ENCODE measurements at places on chromosomes 3 and 15.
A peak's percentile ranks its signal among the peaks of the same experiment; 100 is the strongest.

- peaks cover 34% of the 10 kb centered on the region for H3K27me3 ChIP-seq
- no peaks in the 10 kb centered on the region for H3K36me3 ChIP-seq
- peaks cover 7% of the 10 kb centered on the region for H3K4me1 ChIP-seq
- no peak within 1 kb of the TSS for H3K27ac ChIP-seq
- no peak for DNase-seq
Observed at GRCh38 chr3:138347960-138348753, at the start of gene MRAS. MRAS (plus strand) TSS chr3:138348579; CDS start chr3:138372884, 24,305 bp downstream.

GRCh38 chr3:76552653-76553052, 487.2 kb upstream of the ROBO2 start:
- H3K27ac ChIP-seq: no peak overlapping the region
- H3K4me3 ChIP-seq: no peak overlapping the region
- H3K27me3 ChIP-seq: no peaks in the 10 kb centered on the region
- H3K36me3 ChIP-seq: no peaks in the 10 kb centered on the region
- no peak for DNase-seq

DNA sequence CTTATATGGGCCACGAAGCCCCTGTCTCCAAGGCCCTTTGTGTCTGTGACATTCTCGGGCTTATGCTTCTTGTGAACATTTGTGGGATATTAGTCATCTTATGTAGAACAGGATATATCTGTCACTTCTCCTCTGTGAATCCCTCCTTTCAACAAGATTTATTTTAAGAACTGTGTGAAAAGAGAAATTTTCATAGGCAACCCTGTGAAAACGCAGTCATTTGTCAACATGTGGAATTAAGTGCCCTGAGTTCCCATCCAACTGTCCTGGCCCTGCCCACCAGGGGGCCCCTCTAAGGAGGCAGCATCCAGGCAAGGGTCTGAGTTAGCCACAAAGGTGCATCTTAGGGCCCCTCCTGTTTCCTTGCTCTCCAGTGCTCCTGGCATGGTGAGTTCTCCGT, 76.8 kb upstream of the CHRNA7 start:
- H3K4me1 ChIP-seq: no peaks in the 10 kb centered on the region
- no peak overlapping the region for H3K4me3 ChIP-seq
- no peaks in the 10 kb centered on the region for H3K36me3 ChIP-seq
- peaks cover 28% of the 10 kb centered on the region for H3K27me3 ChIP-seq
- no peak overlapping the region for H3K27ac ChIP-seq

DNA sequence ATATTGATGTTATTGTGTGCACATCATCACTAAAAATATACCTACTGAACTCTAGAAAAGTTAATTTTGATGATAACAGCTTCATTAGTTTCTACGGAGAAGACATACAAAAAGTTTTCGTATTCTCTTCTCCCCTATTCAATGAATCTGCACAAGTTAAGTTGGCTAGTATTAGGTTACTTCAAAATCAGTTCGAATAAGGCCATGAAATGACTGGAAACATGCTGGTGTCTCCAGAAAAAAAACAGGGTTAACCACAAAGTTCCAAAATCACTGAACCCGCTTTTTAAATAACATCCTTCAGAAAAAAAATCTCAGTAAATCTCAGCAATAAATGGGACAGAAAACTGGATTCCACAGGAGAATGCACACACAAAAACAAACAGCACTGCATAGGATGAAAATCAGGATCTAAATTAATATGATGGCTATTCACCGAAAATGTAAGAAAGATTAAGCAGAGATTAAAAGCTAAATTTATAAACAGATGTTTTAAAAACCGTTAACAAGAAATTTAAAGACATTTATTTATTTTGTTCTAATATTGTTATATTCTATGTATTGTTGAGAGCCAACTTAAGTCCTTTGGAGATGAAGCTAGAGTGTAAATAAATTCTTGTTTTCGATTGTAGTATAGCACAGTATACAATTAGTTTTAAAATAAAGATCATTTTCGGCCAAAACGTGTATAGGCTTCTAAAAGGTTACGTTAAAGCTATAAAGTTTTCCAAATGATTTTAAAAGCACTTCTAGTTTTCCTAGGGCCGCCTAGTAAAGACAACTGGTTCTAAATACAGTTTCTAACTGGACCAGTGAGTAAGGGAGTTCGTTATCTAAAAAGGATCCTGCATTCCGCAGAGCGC, 1.0 kb downstream of the IGSF11 start:
- H3K36me3 ChIP-seq: no peaks in the 10 kb centered on the region
- H3K27me3 ChIP-seq: peaks cover 50% of the 10 kb centered on the region
- peaks cover 9% of the 10 kb centered on the region for H3K4me1 ChIP-seq
- DNase-seq: no peak

- DNase-seq: no peak
- peak overlapping the region; percentile 34 for H3K27ac ChIP-seq
- H3K36me3 ChIP-seq: peaks cover 3% of the 10 kb centered on the region
- no peak overlapping the region for H3K4me3 ChIP-seq
- peaks cover 5% of the 10 kb centered on the region for H3K4me1 ChIP-seq
- no peaks in the 10 kb centered on the region for H3K27me3 ChIP-seq
Observed at GRCh38 chr3:28151608-28152228, 89.7 kb upstream of the CMC1 start.

GRCh38 chr3:198113206-198114053, 153.4 kb downstream of the LMLN start:
- H3K27ac ChIP-seq: no peak overlapping the region
- peak overlapping the region; percentile 32 for H3K4me3 ChIP-seq
- no peaks in the 10 kb centered on the region for H3K4me1 ChIP-seq

GRCh38 chr3:133475245-133476010, 75.6 kb downstream of the BFSP2 start:
- H3K36me3 ChIP-seq: no peaks in the 10 kb centered on the region
- no peaks in the 10 kb centered on the region for H3K27me3 ChIP-seq
- no peak for DNase-seq
